ENCODE measurements at places on chromosomes 7 and 10. TPM values are rescaled to one million over a fixed set of nuclear protein-coding genes. Genes with fewer than 3 reads are reported as not detected.
A peak's percentile ranks its signal among the peaks of the same experiment; 100 is the strongest.

The COPS6 gene
- total RNA-seq: 109 TPM

DNA sequence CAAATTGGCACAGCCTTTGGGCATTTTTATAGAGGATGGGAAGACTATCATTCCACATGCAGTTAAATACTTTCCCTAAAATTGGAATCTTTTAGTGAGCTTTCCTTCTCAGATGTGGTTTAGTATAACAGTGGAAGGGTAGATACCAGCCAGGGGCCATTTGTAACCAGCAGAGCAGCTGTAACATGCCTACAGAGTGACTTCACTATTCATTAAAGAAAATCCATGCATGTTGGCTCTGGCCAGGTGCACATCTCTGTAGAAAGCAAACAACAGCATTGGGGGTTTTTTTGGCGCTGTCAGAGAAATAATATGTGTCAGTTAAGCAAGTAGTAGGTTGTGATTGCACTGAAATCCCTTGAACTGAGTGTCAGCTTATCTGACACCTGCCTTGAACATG is 115.6 kb downstream of the LHFPL3 start:
- H3K27me3 ChIP-seq: no peaks in the 10 kb centered on the region
- DNase-seq: no peak
- H3K4me1 ChIP-seq: no peaks in the 10 kb centered on the region
- no peak overlapping the region for H3K27ac ChIP-seq
- no peak overlapping the region for H3K4me3 ChIP-seq

GRCh38 chr10:69056129-69056528 is 31.8 kb upstream of the SRGN start:
- peak overlapping the region; percentile 77 for H3K27ac ChIP-seq
- DNase-seq: no peak
- H3K27me3 ChIP-seq: no peaks in the 10 kb centered on the region
- H3K4me3 ChIP-seq: no peak overlapping the region
- no peaks in the 10 kb centered on the region for H3K36me3 ChIP-seq

The ADAP1 gene
- 7.9 TPM for total RNA-seq

DNA sequence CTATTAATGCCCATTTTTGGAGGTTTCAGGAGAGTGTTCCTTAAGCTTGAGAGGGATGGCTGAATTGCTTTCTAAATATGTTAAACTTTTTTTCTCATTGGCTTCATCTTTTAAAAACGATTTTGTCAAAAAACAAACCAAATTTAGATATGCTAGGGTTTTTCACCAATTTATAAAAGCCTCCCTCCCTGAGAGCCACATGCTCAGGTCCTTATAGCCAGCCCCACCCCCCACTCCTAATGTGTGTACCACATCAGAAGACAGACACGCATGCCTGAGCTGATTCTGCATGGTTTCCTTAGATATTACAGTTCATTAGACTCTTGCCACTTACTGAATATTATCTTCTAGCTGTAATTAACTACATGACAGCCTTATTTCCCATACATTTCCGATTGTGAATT is 2.0 kb downstream of the CUL1 start:
- peak; percentile 17 for DNase-seq
- no peaks in the 10 kb centered on the region for H3K27me3 ChIP-seq
- peaks cover 67% of the 10 kb centered on the region for H3K4me1 ChIP-seq
- H3K27ac ChIP-seq: peak overlapping the region; percentile 98

All from heart right ventricle (tissue), 16 donors.